ENCODE measurements at places on chromosomes 5 and 9.

GRCh38 chr9:91408475-91408874 is 15.2 kb downstream of the NFIL3 start:
- no peak for DNase-seq

DNA sequence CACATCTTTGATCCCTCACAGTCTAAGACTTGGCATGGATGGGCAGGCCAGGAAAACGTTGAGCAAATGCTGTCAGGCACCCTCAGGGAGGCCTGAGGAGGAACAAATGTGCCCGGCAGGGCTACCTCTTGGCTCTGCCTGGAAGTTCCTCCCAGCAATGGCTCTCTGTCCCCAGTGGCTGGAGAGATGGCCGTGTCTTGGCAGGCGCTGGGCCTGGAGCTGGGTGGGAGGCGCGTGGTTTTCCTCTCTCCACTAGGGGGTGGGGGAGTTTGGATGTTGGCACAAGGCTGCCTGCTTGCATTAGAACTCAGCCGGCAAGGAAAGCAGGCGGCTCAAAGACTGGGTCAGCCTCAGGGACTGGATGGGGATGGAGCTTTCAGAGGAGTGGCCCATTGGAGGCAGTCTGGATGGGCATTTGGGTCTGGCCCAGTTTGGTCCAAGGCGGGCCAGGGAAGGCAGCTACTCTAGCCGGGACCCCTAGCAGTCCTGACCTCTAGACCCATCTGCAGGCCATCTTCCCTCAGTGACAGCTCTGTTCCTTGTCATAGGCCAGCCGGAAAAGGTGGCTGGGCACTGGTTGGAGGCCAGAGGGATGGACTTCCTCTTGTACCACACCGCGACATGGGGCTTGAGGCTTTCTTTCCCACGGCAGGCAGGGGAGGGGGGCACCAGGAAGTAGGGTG is 68.2 kb upstream of the STC2 start:
- DNase-seq = peak; percentile 57

GRCh38 chr5:76471987-76472334 is 68.9 kb downstream of the IQGAP2 start:
- no peak for DNase-seq

GRCh38 chr5:112549605-112550166 is 130.6 kb upstream of the EPB41L4A start:
- DNase-seq = no peak

- DNase-seq = peak; percentile 8
Measured at GRCh38 chr9:29228558-29228957, 1655.3 kb upstream of the C9orf72 start.

DNA sequence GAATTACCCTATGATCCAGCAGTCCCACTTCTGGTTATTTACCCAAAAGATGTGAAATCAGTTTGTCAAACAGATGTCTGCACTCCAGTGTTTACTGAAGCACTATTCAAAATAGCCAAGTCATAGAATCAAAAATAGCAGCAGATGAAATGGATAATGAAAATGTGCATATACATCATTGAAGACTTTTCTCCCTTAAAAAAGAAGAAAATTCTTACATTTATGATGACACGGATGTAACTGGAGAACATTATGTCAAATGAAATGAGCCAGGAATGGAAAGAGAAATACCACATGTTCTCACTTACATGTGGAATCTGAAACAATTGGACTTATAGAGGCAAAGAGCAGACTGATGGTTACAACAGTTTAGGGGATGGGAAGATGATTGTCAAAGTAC is 21.5 kb upstream of the PLEKHG4B start:
- no peak for DNase-seq

- peak; percentile 46 for DNase-seq
Measured at GRCh38 chr5:88509403-88509802, 240.8 kb upstream of the TMEM161B start.

All from brain (organoid and tissue), 16 donors.